Osteocyte (in vitro differentiated cells): ENCODE measurements at places on chromosomes 3 and 15. TPM values are rescaled to one million over a fixed set of nuclear protein-coding genes. Genes with fewer than 3 reads are reported as not detected.

The SHC4 gene
- total RNA-seq: 4.2 and 4.6 TPM in 2 replicates

The ACTRT3 gene
- 2.5 and 2.7 TPM in 2 replicates for total RNA-seq

The TLR9 gene
- total RNA-seq: not detected in 2 replicates

The AGBL1 gene
- not detected in 2 replicates for total RNA-seq

The STRC gene
- 0.30 and 0.34 TPM in 2 replicates for total RNA-seq

The CHRNA3 gene
- 0.29 and 0.38 TPM in 2 replicates for total RNA-seq

The AEN gene
- 25.1 and 26.8 TPM in 2 replicates for total RNA-seq
